ENCODE measurements at places on chromosomes 11 and 22. TPM values are rescaled to one million over a fixed set of nuclear protein-coding genes. Genes with fewer than 3 reads are reported as not detected.

POU2AF2 gene
- not detected for total RNA-seq

OR52N4 gene
- not detected for total RNA-seq

SLC25A1 gene
- total RNA-seq = 71.9 TPM

HEPACAM gene
- total RNA-seq = not detected

TSPAN18 gene
- not detected for total RNA-seq

TUB gene
- total RNA-seq = 7.6 TPM

SERHL2 gene
- total RNA-seq = 9.0 TPM

ZC3H7B gene
- total RNA-seq = 37.0 TPM

CATSPERZ gene
- 0.95 TPM for total RNA-seq

RIBC2 gene
- total RNA-seq = 0.32 TPM

PHOX2A gene
- total RNA-seq = not detected

HOATZ gene
- not detected for total RNA-seq

MICAL3 gene
- 9.0 TPM for total RNA-seq

TMEM179B gene
- 23.2 TPM for total RNA-seq

GRM5 gene
- under 0.01 TPM for total RNA-seq

TMEM126B gene
- 26.9 TPM for total RNA-seq

SPDYC gene
- total RNA-seq = not detected
